ENCODE measurements at places on chromosomes 3 and 15.
A peak's percentile ranks its signal among the peaks of the same experiment; 100 is the strongest.

GRCh38 chr3:60809857-60810610, 441.2 kb downstream of the FHIT start:
- peak; percentile 1 for DNase-seq

DNA sequence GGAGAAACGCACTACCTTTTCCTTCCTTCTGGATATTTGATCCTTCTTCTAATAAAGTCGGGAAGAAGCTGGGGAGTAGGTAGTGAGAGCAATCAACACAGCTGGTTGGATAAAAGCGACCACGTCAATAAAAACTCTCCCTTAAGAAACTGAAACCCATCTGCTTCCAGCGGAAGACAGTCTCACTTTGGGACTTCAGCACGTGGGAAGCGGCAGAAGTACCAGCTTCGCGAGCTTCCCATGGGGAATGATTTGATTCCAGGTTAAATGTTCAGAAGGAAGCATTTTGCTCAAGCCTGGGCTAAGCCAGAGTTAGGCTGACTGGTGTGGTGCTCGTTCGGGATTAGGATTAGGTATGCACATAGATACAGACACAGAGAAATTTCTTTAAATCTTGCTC, 262.3 kb upstream of the LYSMD4 start:
- DNase-seq = no peak

GRCh38 chr3:65904016-65904415, 134.7 kb downstream of the MAGI1 start:
- DNase-seq = no peak

DNA sequence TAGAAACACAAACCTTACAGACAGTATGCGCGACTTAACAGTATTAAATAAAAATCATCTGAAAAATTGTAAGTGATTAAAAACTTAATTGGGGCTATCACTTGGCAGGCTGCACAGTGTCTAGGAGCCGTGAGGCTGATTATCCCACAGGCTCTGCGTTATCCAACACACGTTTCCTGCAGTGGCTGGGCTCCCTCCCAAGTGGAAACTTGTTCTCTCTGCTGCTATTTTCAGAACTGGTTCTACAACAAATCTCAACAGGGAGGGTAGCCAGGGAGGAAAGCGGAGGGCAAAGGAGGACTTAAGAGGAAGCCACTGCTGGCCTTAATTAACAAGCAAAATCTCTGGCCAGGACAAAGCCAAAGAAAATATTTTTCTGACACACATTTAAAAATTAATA, 555.2 kb downstream of the MAGI1 start:
- no peak for DNase-seq

DNA sequence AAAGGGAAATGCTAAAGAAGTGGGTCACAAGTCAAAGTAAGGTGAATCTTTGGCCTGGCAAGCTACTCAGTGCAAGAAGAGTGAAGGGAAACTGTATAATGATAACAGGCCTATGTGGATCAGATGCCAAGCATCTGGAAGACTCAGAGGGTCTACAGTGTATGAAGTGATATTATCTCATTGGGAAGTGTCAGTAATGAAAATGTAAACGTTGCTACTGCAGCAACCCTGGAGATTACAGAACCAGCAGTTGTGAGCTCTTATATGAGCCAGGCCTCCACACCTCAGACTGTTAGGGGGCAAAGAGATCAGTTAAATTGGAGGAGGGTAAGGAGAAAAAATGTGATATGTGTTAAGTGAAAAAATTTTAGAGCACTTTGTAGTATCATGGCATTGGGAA, 195.4 kb upstream of the DPH6 start:
- DNase-seq = no peak

GRCh38 chr15:96544162-96544756, 213.8 kb downstream of the NR2F2 start:
- no peak for DNase-seq

DNA sequence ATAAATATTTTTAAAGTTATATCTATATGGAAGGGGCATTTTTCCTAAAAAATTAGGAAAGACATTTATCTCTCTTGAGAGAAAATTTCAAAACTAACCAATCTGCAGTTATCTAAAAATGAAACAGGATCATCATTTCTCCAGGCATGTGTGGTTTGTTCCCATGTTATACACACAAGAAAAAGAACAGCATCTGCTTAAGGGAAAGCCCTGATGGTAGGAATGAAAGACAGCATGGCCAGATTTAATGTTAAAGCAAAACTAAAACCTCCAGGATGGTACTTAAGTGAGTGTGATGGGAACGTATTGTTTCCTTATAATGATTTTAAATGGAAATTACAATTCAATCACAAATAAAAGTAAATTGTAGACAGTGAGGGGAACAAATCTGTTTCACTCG, 46.2 kb upstream of the GYG1 start:
- no peak for DNase-seq

GRCh38 chr3:182905623-182906022, 74.7 kb downstream of the DCUN1D1 start:
- DNase-seq = no peak

GRCh38 chr3:42725454-42725853, 22.9 kb upstream of the HHATL start:
- no peak for DNase-seq

DNA sequence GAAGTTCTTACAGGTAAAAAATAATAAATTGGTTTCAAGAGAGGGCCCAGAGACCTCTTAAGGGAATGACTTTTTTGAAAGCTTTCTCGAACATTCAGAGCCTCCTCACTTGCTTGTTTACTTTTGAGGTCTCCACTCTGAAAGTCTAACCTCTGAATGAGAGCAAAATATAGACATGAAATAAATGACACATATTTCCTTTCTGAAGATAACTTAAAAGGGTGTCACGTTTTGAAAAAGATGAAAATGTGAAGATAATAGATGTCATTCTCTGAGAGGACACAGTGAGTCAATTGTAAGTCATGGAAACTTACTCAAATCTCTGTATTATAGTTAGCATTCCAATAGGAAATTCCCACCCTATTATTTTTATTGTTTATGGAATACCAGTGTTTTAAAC, 44.6 kb downstream of the HACD2 start:
- DNase-seq = no peak

DNA sequence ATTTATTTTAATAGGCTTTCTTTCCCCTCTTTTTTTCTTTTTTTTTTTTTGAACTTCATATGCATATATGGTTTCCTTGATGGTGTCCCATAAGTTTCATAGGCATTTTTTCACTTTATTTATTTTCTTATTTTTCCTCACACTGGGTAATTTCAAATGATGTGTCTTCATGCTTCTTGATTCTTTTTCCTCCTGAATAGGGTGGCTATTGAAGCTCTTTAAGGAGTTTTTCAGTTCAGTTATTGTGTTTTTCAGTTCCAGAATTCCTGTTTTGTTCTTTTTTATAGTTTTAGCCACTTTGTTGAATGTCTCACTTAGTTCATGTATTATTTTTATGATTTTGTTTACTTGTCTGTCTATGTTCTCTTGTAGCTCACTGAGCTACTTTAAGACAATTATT, 273.2 kb downstream of the NFKBIZ start:
- no peak for DNase-seq

DNA sequence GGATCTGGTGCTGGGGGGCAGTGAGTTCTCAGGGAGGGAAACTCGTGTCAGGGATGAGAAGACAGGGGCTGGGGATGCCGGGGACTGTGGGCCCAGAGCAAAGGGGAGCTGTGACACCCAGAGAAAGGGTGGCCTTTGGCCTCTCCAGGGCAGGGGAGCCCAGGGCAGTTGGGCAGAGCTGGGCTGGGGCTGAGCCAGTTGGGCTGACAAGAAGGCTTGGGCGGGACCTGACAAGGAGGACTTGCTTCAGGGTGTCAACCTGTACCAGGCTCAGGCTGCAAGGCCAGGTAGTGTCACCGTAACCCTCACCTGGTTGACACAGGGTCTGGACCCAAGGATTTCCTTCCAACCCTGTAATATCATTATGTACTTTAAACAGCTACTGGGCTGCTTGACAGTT, 13.2 kb upstream of the ANPEP start:
- DNase-seq = no peak

GRCh38 chr15:33753012-33753411, 215.3 kb upstream of the CHRM5 start:
- no peak for DNase-seq

GRCh38 chr3:110307065-110307809, 764.4 kb upstream of the NECTIN3 start:
- no peak for DNase-seq

GRCh38 chr3:167978486-167978885, 117.2 kb downstream of the GOLIM4 start:
- DNase-seq = no peak

DNA sequence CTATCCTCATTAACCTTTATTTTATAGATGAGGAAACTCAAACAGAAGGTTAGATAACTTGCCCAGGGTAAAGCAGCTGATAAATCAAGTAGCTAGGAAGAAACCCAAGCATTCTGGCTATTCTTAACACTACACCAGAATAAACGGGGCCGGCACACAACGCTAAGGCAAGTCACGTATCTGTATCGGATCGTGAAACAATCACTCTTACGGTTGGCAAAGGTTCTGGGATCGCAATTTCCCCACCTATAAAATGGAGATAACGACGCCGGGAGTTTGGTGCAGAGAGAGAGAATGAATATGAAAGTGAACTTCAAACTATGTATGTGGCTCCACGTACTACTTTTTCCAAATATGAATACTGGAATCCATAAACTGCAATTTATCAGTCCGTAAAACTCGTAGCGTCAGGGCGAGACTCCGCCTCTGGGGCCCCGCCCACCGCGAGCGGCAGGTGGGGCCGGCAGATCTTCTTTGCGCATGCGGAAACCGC, 252 bp upstream of the ARMC8 start:
- peak; percentile 91 for DNase-seq

GRCh38 chr3:27659279-27660021, 62.7 kb downstream of the EOMES start:
- DNase-seq = peak; percentile 52

DNA sequence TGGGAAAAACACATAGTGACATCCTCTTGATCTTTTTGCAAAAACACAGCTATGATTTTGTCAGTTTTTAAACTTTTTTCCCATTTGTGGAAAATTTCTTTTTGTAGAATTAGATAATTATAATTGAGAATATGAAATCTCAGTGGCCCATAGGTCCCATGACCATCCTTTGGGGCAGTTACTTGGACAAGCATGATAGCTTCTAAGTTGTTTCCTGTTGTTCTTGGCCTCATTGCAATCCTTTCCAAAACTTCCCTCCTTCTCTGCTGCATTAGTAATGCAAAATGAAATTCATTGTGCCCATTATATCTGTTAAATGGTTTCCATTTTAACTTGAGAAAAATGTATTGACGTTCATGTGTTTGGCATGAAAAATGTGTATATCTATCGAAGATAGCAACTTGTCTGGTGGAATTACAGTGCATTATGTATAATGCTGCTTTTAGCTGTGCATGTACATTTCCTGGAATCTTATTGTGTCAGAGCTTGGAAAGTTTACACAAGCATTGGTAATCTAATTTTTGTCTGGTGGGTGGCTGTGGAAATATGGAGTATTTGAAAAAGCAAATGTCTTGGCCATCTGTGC, 70.0 kb downstream of the MDFIC2 start:
- no peak for DNase-seq

GRCh38 chr15:65767895-65768294, 24.2 kb downstream of the DENND4A start:
- no peak for DNase-seq

- peak; percentile 46 for DNase-seq
Observed at GRCh38 chr15:64842096-64842939, 603 bp downstream of the PLEKHO2 start.

- no peak for DNase-seq
Observed at GRCh38 chr3:2099028-2099671, 484 bp downstream of the CNTN4 start.

- DNase-seq = peak; percentile 57
Observed at GRCh38 chr3:159128628-159129027, 326.8 kb downstream of the MFSD1 start.

GRCh38 chr3:60932643-60933042, 318.6 kb downstream of the FHIT start:
- DNase-seq = peak; percentile 68

- DNase-seq = no peak
Observed at GRCh38 chr15:88719654-88720053, 80.8 kb downstream of the ISG20 start.

DNA sequence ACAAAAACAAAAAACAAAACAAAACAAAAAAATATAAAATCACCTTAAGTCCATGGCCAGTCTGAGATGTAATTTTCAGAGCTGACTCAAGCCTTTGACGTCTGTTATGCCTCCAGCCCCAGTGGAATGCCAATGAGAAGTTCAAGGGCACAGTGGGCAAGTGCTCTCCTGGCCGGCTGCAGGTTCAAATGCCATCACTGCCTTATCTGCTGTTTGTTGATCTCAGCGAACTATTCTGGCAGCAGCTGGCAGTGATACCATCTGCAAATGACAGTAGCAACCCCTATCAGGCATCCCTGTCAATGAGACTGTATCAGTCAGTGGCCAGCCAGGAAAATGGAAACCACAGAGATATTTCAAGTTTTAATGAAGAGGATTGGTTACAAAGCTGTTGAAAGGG, 10.8 kb upstream of the PDE8A start:
- DNase-seq = no peak

DNA sequence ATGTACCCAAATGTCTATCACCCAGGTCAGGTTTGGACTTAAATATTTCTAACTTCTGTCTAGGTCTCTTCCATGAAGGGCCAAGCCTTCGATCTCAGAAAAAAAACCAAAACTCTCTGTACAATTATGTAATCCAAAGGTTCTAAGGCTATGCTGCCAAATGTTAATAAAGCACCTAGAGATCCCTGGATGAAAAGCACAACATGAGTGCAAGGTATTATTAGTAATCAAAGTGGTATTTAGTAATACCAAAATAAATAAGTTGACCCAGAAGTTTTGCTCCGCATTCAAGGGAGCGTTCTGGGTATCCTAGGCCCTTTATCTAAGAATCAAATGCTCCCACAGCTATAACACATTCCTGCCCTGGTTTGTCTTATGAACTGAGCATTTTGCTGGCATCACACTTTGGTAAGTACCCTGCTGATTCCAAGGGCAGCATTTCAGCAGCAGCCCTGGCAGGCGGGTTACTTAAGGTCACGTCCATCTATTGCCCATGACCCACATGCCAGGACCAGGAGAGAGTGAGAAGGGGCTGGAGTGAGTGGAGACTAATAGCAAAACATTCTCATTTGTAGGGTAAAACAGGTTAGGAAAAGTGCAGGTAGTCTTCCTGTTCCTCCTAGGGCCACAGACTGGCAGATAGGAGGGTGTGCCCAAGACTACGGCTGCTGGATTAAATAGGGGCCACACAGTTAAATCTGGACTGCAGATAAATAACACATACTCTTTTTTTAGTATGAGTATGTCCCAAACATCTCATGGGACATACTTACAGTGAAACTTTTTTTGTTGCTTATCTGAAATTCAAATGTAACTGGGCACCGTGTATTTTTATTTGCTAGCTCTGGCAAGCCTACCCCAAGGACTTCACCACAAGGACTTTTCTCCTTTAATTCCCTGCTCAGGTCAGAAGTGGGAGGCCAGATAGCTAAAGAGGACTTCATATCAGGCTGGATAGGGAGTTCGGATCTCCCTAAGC, 76.0 kb upstream of the SNRK start:
- no peak for DNase-seq

GRCh38 chr3:193620650-193621049, 27.6 kb downstream of the OPA1 start:
- DNase-seq = no peak

DNA sequence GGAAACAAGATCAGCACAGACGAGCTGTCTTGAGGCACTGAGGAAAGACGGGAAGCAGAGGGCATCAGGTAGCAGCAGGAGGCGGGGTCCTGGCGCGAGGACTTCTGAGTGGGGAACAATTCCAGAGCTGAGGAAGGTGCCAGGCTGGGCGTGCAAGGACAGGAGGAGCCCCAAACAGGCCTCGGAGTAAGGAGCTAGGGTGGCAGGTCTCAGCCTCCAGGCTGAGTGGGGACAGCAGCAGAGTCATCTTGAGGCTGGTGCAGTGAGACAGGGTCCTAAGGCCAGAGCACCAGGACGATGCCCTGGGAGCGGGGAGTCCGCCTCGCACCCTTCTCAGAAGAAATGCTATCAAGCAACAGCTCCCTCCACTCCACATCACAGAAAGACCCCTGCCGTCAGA, 78.4 kb downstream of the PCSK6 start:
- DNase-seq = no peak

All from NB4 (cell line).